ENCODE measurements at places on chromosomes 5 and 9.

DNA sequence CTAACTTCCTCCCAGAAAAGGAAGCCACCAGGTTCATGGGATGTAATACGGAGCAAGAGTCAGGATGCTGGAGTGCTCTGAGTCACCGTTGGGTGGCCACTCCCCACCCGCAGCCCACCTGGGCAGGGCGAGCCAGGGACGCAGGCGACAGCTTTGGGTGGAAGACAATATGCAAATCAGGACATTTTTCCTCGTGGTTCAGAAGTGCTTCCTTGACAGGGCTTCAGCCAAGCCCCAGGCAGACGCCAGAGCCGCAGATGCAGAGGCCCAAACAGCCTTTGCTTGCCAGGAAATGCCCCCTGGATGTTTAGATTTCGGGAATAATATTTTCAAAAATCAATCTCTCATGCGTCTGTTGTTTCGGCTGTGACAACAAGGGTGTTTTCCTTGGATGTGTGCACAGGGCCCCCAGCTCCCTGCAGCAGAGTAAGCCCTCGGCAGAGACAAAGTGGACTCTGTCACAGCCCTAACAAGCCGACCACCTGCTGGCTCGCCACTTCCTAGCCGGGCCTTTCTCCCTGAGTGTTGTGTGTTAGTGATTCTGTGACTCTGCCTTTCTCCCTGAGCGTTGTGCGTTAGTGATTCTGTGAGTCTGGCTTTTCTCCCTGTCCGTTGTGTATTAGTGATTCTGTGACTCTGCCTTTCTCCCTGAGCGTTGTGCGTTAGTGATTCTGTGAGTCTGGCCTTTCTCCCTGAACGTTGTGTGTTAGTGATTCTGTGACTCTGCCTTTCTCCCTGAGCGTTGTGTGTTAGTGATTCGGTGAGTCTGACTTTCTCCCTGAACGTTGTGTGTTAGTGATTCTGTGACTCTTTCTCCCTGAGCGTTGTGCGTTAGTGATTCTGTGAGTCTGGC lies 11.8 kb upstream of the SLC9A3 start:
- no peak for DNase-seq

DNA sequence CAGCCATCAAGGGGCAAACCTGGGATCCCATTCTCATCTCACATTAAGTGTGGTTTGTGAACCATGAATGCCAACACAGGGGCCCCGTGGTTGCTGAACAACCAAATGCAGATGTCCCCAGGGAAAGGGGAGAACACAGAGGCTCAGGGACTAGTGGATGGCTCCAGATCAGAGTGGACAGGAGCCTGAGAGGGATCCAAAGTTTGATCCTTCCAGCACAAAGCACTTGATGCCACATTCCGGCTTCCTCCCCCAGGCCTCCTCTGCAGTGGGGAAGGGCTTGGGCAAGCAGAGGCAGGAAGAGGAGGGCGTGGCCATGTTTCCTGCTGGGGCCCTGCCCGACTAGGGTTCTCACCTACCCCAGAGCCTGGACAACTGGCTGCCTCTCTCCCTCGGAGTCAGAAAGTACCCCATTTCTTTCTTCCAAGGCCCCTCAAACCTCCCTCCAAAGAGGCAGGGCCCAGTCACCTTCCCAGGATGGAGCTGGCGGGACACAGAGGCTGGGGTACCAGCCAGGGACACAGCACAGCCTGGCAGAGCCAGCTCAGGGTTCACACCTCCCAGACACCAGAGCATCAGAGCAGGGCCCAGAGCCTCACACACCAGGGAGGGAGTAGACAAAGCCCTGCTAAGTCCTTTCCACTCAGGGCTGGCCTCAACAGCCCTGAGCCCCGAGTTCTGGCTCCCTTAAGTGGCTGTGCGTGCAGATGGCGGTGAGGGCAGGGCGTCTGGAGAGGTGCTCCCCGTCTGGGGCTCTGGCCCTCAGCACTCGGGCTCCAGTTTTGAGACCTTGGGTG lies 4.3 kb upstream of the RNF44 start:
- DNase-seq: no peak

- DNase-seq: no peak
These were observed 1076.7 kb downstream of the NR2F1-AS1 start for GRCh38 chr5:92504346-92504745.

- no peak for DNase-seq
These were observed 28.9 kb downstream of the CDH9 start for GRCh38 chr5:27009540-27009915.

GRCh38 chr9:131167146-131167692 lies 41.8 kb downstream of the NUP214 start:
- no peak for DNase-seq

DNA sequence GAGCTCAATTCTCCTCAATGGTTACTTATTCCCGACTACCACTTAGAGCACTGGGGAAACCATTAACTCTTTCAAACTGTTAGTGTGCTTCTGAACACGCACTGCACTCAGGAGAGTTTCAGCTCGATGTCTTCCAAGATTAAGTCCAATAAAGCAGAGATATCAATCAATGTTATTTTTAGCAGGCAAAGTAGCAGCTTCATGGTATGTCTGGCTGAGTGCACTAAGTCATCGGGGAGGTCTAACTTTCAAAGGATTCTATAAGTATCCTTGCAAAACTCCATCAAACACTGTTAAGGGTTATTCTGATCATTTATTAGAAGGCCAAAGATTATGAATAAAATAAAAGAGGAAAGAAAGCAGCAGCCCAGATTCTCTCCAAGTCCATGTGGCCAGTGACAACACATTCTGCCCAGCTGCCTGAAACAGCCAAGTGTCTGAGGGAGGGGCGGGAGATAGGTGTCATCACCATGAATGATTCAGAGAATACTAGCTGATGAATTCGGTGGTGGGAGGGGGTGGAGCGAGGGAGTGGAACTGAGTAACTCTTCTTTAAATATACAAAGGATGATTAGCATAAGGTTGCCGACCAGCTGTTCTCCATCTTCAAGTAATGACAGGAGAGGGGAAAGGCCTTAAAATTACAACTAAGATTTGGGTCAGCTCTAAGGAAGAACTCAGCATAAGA lies 21.3 kb downstream of the NREP start:
- DNase-seq: peak; percentile 97

GRCh38 chr5:72108202-72109061 lies 1.2 kb downstream of the MAP1B start:
- DNase-seq: peak; percentile 77

DNA sequence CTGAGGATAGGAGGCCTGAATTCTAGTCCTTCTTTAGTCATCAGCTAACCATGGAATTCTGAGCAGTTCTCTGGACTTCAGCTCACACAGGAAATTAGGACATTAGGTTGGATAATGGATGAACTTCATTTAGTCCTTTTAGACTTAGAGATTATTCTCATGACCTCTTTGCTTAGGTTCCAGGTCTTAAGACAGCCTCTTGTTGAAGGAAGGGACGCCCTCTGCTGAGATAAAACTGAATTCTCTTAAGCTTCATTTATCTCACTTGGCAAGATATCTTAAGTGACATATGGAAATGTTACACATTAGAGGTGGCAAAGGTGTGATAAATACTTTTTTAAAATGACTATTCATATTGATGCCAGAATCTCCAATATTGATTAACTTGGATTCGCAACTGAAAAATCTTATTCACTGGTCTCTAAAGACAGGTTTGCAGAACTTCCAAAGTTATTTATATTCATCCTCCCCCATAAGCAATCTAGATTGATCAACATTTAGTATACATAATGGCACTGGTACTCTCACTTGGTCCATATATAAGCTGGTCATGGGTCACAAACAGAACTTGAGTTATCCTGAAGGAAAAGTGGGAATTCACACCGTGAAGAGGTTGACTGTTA lies 16.9 kb upstream of the ZNF366 start:
- DNase-seq: peak; percentile 79

GRCh38 chr5:98641671-98642070 lies 131.8 kb upstream of the RGMB start:
- DNase-seq: no peak

GRCh38 chr9:89742660-89743059 lies 137.8 kb downstream of the GADD45G start:
- no peak for DNase-seq

GRCh38 chr9:121888438-121888775 lies 204.7 kb downstream of the TTLL11 start:
- DNase-seq: peak; percentile 91

DNA sequence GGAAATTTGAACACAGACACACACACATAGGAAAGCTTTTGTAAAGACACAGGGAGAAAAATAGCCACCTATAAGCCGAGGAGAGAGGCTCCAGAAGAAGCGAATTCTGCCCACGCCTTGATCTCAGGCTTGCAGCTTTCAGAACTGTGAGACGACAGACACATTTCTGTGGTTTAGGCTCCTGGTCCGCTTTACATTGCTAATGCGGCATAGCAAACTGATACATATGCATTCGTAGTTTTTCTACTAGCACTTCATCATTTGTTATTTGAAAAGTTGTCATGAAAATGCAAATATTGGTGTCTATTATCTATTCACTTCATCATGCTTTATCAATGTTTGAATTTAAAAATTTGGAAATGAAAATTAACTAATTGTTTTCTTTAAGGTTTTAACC lies 674.9 kb downstream of the SEMA5A start:
- peak; percentile 48 for DNase-seq

- DNase-seq: no peak
These were observed 123.6 kb downstream of the ZNF608 start for GRCh38 chr5:124622851-124623250.

DNA sequence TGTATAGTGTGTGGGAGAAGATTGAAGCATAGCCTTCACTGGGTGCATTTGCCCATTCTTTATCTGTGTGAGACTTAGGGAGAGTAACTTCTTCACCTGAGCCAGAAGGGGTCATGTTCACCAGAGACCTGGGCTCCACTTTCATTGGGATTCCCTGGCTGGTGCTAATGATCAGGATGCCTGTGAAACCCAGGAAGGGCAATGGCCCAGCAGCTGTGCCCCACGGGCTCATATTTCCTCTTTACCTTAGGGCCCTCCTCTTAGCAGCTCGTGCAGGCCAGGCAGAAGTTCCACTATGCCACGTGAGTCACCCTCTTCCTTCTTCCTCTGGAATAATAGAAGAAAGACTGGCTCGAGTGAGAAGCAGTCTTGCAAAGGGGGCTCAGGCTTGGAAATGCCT lies 5.0 kb downstream of the PPARGC1B start:
- DNase-seq: no peak

- DNase-seq: no peak
These were observed 55.7 kb downstream of the ALDH1A1 start for GRCh38 chr9:72897069-72897649.

GRCh38 chr5:36692791-36693763 lies 86.7 kb downstream of the SLC1A3 start:
- peak; percentile 79 for DNase-seq

GRCh38 chr9:126108240-126108639 lies 218.4 kb upstream of the MVB12B start:
- peak; percentile 4 for DNase-seq

GRCh38 chr5:176153741-176154140 lies 84.5 kb upstream of the SIMC1 start:
- DNase-seq: peak; percentile 42

- no peak for DNase-seq
These were observed 68.4 kb upstream of the RAPGEF1 start for GRCh38 chr9:131808291-131808690.

GRCh38 chr5:34562791-34563190 lies 93.3 kb upstream of the RAI14 start:
- DNase-seq: no peak

- peak; percentile 38 for DNase-seq
These were observed 35.4 kb downstream of the UBE2R2 start for GRCh38 chr9:33852216-33852826.

DNA sequence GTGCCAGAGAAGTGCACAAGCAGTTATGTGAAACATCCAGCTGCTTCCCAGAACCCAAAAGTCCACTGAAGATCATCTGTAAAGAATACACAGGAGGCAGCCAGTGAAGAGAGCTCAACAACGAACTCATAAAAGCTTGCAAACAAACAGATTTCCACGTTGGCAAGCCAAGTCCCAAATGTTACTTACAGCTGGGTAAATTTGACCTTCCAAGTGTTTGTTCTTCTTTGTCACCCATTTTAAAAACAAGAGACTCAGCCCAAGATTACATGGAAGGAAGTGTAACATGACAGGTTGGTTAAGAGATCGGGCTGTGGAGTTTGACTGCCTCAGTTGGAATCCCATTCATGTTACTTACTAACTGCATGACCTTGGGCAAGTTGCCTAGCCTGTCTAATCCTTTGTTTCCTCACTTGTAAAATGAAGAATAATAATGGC lies 174.9 kb upstream of the PAPPA start:
- peak; percentile 62 for DNase-seq

- peak; percentile 56 for DNase-seq
These were observed 63.7 kb downstream of the SLC1A1 start for GRCh38 chr9:4553951-4554381.

GRCh38 chr5:149344151-149344550 lies 1.1 kb upstream of the GRPEL2 start:
- DNase-seq: no peak

DNA sequence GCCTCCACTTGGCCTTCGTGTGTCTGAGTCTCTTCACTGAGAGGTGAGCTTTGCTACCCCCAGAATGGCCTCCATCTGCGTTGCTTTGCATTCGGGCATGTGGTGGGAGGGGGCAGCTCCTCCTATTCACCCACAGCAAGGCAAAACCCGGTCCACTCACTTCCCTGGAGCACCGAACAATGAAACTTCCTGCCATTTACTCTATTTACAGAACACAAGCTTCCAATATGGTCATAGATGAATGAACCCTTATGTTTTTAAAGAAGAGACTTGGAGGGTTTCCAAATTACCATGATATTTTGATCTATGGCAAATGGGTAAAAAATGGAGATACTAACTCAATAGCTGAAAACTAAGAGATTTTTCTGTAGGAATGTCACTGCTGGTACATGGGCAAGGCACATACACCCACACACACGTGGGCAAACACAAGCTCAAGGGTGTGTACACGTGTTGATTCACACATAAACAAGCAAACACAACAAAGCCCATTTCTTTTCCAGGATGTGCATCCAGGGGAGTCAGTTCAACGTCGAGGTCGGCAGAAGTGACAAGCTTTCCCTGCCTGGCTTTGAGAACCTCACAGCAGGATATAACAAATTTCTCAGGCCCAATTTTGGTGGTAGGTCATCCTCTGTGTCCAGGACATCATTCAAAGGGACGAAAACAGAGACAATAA lies 5.2 kb downstream of the GABRP start:
- no peak for DNase-seq

GRCh38 chr9:20980832-20981455 lies 50.5 kb downstream of the HACD4 start:
- peak; percentile 73 for DNase-seq

DNA sequence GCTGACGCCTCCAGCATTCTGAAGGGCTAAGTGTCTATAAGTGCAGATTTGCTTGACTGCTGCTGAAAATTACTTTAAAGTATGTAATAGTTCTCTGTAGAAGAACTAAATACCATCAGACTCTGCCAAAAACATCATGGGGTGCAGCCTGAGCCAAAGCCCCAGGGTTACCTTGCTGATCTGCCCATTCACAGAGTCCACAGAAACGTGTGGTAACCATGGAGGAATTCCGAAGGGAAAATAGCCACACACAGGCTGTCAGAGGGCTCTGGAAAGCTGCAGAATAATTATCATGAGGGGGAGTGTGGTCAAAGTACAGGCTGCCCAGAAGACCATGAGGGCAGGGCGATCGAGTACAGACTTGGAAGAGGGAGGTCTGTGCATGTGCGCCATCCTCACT lies 36.4 kb downstream of the RETREG1 start:
- DNase-seq: no peak

Data from fibroblast of skin of right biceps (primary cell).